Naive B cell (primary cell): ENCODE measurements at places on chromosomes 6 and 20. TPM values are rescaled to one million over a fixed set of nuclear protein-coding genes. Genes with fewer than 3 reads are reported as not detected.

The ADGB gene
- polyA plus RNA-seq: not detected

- H3K36me3 ChIP-seq: no peaks in the 10 kb centered on the region
- H3K27ac ChIP-seq: peak overlapping the region; percentile 15
- H3K27me3 ChIP-seq: no peaks in the 10 kb centered on the region
- H3K4me1 ChIP-seq: peaks cover 20% of the 10 kb centered on the region
Measured at GRCh38 chr20:46552460-46553420, 2.3 kb upstream of the OCSTAMP start.

GRCh38 chr6:26204332-26205160, 117.3 kb downstream of the HFE start:
- no peaks in the 10 kb centered on the region for H3K27me3 ChIP-seq
- peak; percentile 82 for DNase-seq
- no peaks in the 10 kb centered on the region for H3K36me3 ChIP-seq
- H3K4me1 ChIP-seq: peaks cover 17% of the 10 kb centered on the region
- no peak overlapping the region for H3K27ac ChIP-seq

GRCh38 chr6:105646391-105646867, 243.5 kb upstream of the PREP start:
- no peaks in the 10 kb centered on the region for H3K36me3 ChIP-seq
- H3K4me1 ChIP-seq: no peaks in the 10 kb centered on the region
- no peak overlapping the region for H3K4me3 ChIP-seq
